ENCODE measurements at places on chromosomes 2 and 18. TPM values are rescaled to one million over a fixed set of nuclear protein-coding genes. Genes with fewer than 3 reads are reported as not detected.
A peak's percentile ranks its signal among the peaks of the same experiment; 100 is the strongest.

The DUSP2 gene
- 14.0 TPM for total RNA-seq

GRCh38 chr2:88692187-88692586 lies 714 bp downstream of the RPIA start:
- DNase-seq = no peak
- peaks cover 33% of the 10 kb centered on the region for H3K4me1 ChIP-seq
- H3K27me3 ChIP-seq = no peaks in the 10 kb centered on the region
- H3K4me3 ChIP-seq = peak overlapping the region; percentile 78
- peaks cover 5% of the 10 kb centered on the region for H3K36me3 ChIP-seq

GRCh38 chr18:5419030-5419429 lies 123.5 kb upstream of the ZBTB14 start:
- H3K27ac ChIP-seq = no peak overlapping the region
- no peak for DNase-seq
- H3K4me3 ChIP-seq = no peak overlapping the region
- no peaks in the 10 kb centered on the region for H3K27me3 ChIP-seq
- H3K36me3 ChIP-seq = peaks cover 36% of the 10 kb centered on the region

DNA sequence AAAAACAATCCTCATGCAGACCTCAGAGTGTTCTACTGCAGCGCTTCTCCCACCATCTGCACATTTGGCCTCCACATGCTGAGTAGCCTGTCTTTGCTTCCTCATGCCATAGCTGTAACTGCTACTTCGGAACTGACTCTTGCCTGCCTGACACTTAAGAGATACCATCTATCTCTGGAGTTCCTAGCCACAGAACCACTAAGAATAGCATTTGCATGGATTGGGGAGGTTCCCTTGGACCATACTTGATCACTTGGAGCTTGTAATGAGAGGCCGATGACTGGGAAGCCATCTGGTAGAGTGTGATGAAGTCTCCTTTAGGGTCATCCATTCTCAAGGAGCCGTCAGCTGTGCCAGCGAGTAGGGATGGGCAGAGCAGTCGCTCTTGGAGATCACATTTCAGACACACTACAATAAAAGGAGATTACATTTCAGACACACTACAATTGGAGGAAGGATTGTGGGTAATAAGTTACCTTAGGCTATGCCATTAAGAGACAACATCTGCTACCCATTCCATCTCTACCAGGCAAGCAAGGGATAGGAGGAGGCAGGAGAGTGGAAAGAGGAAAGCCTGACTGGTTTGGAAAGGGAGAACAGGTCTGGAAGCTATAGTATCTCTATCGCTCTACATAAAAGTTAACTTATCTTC lies 21.8 kb downstream of the DOK1 start:
- no peaks in the 10 kb centered on the region for H3K27me3 ChIP-seq
- no peak for DNase-seq
- peak overlapping the region; percentile 72 for H3K27ac ChIP-seq
- no peaks in the 10 kb centered on the region for H3K36me3 ChIP-seq
- no peak overlapping the region for H3K4me3 ChIP-seq
- no peaks in the 10 kb centered on the region for H3K4me1 ChIP-seq

- peak within 1 kb of the TSS; percentile 34 for H3K4me3 ChIP-seq
- H3K36me3 ChIP-seq = no peaks in the 10 kb centered on the region
- peak within 1 kb of the TSS; percentile 18 for H3K27ac ChIP-seq
- no peaks in the 10 kb centered on the region for H3K27me3 ChIP-seq
Observed at GRCh38 chr2:219434718-219435525, at the start of gene SPEG. Gene SPEG (plus strand): TSS chr2:219434843. CDS start chr2:219434978, 135 bp downstream.

The HOXD4 gene
- total RNA-seq = 3.8 TPM

GRCh38 chr2:122739732-122740593 lies 984.5 kb downstream of the TSN start:
- no peak for DNase-seq
- H3K36me3 ChIP-seq = no peaks in the 10 kb centered on the region
- no peaks in the 10 kb centered on the region for H3K4me1 ChIP-seq
- H3K27ac ChIP-seq = no peak overlapping the region
- H3K27me3 ChIP-seq = no peaks in the 10 kb centered on the region

The UGT1A8 gene
- not detected for total RNA-seq

The MERTK gene
- total RNA-seq = 61.8 TPM

- H3K4me3 ChIP-seq = no peak overlapping the region
- DNase-seq = no peak
- no peaks in the 10 kb centered on the region for H3K27me3 ChIP-seq
- no peak overlapping the region for H3K27ac ChIP-seq
Observed at GRCh38 chr2:26807788-26808460, 22.1 kb downstream of the CENPA start.

- peaks cover 66% of the 10 kb centered on the region for H3K27me3 ChIP-seq
- H3K4me3 ChIP-seq = no peak overlapping the region
- no peak overlapping the region for H3K27ac ChIP-seq
- H3K36me3 ChIP-seq = no peaks in the 10 kb centered on the region
Observed at GRCh38 chr2:172081221-172082022, 3.9 kb upstream of the DLX1 start.

DNA sequence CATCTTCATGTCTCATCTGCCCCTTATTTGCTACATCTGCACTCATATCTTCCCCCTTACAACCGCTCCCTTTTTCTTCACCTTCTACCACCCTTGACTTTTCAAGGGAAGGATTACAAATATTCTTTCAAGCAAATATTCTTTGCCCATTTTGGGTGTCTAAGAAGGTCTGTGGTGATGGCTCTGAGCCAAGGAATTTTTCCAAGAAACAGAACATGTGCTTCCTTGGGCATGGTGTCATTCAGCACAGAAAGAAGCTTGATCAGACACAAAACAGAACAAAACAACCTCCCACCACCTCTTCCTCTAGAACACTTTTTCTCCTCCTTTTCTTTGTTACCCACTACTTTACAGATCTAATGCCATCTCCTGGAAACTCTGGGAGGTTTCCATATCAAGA lies 313.7 kb downstream of the SATB2 start:
- H3K27ac ChIP-seq = no peak overlapping the region
- no peak for DNase-seq

The CAPN10 gene
- 58.8 TPM for total RNA-seq

Measured in tibial nerve (tissue), 4 donors.